Stimulated activated CD8-positive, alpha-beta memory T cell treated with anti-CD3 and anti-CD28 coated beads, Interleukin-7, amount 100 ng/mL, for 4 hours (primary cell): ENCODE measurements at places on chromosomes 1 and 21.

DNA sequence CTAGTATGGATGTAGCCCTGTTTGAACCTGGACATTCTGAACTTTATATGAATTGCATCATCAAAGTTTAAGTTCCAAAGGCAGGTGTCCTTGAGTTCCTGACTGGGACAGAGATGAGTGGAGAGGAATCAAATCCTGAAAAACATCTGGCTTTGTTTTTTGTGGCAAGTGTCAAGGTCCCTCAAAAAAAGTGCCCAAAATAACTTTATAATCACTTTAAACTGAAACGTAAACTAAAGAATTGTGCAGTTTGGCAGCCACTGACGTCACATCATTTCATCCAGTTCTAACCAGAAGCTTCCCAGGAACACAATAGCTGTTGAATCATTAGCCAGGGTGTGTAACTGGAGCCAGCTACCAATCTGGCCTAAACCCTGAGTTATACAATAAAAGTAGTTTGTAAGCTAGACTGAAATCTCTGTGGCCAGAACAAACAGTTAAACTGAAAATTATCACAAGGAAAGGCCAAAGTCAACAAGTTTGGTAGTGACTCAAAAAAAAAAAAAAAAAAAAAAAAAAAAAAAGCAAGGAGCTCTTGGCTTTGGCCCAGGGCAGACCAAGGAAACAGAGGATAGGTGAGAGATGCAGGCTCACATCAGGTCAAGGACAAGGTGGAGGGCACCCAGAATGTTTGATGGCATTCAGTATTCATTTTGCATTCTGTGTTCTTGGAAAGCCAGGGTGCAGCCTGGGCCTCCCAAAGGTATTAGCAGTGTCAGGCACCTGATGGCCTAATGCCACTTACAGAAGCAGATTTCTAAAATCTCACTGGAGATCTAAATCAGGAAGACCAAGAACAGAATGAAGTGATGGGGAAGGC, 74.3 kb downstream of the TNFSF18 start:
- DNase-seq = no peak

GRCh38 chr1:26912147-26912490, 1.7 kb downstream of the NR0B2 start:
- DNase-seq = no peak

DNA sequence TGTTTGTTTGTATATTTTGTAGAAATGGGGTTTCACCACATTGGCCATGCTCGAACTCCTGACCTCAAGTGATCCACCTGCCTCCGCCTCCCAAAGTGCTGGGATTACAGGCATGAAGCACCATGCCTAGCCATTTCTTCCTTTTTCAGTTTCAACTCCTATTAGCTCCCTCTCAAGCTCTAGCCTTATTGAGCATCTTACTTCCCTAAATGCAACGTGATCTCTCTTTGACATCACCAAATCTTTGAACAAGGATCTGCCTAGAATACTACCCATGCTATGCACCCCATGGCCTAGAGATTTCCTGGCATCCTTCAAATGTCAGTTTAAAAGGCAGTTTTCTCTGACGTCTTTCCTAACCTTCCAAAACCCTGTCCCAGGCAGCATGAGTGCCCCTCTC, 91.1 kb upstream of the NR5A2 start:
- no peak for DNase-seq

- DNase-seq = no peak
Observed at GRCh38 chr1:211925016-211925415, 94.5 kb upstream of the LPGAT1 start.

GRCh38 chr1:110523011-110523410, 4.0 kb upstream of the KCNA10 start:
- no peak for DNase-seq

GRCh38 chr21:35614396-35614921, 445.9 kb downstream of the SETD4 start:
- DNase-seq = no peak

- DNase-seq = no peak
Observed at GRCh38 chr1:107793896-107794453, 171.0 kb downstream of the VAV3 start.

- DNase-seq = no peak
Observed at GRCh38 chr1:2110738-2111673, 60.8 kb downstream of the PRKCZ start.

DNA sequence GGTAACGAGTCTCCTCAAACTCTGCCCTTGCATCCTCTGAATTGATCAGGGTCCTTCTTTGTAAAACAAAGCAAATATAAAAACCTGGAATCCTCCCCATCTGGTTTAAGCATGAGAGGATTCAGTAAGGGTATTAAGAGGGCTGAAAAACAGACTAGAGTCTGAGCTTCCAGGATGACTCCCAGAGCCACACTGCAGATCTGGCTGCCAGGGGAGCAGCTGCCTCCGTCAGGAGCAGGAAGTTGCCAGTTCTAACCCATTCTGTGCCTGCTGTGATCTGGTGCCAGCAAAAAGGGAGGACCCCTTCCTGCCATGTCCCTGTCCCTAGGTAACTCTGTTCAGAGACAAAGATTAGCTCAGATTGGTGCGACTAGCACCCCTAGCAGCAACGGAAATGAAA, 27.5 kb downstream of the SERTAD4 start:
- no peak for DNase-seq
